NCI-H2081 treated with DMSO at 0.1 percent for 48 hours (cell line): ENCODE measurements at places on chromosomes 6 and 20.

DNA sequence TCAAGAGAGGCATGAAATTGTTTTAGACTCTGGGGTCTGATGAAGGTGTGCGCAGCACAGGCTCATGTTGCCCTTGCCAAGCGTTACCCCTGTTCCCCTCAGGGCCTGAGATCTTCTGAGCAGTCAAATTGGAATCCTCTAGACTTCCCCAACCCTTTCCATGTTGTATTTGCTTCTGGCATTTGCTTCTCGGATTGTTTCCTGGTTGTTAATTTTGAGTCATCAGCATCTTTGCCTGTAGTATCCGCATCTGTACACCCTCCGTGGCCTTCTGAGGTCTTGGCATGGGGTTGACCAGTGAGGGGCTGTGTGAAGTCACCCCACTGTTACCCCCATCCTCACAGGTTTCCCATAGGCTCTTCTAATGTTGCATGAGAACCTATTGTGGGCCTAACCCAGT, 40.9 kb downstream of the SLC24A3 start:
- DNase-seq, result no peak

GRCh38 chr6:5174244-5174643, 86.5 kb downstream of the LYRM4 start:
- DNase-seq, result no peak

- DNase-seq, result no peak
These were observed 30.1 kb downstream of the CDS2 start for GRCh38 chr20:5156675-5157448.

GRCh38 chr20:21677781-21678180, 27.7 kb upstream of the PAX1 start:
- no peak for DNase-seq

GRCh38 chr6:26025894-26026832, 61.1 kb upstream of the HFE start:
- peak; percentile 93 for DNase-seq

DNA sequence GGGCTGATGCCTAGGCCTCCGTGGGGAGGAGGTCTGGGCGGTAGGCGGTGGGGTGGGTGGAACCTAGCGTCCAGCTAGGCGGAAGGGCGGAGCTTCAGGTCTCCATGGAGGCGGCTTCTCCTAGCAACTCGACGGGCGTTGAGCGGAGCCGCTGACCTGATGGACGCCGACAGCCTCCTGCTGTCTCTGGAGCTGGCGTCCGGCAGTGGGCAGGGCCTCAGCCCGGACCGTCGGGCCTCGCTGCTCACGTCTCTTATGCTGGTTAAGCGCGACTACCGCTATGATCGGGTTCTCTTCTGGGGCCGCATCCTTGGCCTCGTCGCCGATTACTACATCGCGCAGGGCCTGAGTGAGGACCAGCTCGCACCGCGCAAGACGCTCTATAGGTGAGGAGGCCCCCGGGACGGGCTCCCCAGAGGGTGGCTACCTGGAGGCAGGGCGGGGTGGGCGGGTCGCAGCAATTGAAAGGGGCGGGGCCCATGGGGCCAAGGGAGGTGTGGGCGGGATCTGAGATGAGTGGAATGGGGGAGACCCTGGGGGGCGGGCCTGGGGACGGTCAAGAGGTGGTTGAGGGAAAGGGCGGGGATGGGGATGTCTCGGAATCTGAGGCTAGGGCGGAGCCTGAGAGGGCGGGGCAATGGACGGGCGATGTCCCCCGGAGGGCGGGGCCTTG, at the start of gene RSPH9:
RSPH9 (plus strand) TSS at position 97 of the 673 bp plus-strand sequence; CDS start at position 160, 63 bp downstream.
- DNase-seq, result no peak

DNA sequence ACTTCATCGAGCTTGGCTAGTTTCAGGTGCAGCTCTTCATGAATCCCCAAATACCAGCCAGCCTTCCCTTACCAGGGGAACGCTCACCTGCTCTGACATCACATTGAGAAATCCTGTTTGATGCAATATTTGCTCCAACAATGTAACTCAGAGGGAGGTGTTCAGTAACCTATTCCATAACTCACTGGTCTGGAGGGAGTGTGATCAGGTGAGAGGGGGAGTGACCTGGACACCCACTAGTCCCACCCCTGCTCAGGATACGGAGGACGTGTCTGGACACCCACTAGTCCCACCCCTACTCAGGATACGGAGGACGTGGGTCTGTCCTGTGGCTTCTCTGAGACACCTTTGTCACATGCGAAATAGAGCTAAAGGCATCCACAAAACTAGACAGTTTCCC, 70.3 kb downstream of the HUS1B start:
- no peak for DNase-seq

DNA sequence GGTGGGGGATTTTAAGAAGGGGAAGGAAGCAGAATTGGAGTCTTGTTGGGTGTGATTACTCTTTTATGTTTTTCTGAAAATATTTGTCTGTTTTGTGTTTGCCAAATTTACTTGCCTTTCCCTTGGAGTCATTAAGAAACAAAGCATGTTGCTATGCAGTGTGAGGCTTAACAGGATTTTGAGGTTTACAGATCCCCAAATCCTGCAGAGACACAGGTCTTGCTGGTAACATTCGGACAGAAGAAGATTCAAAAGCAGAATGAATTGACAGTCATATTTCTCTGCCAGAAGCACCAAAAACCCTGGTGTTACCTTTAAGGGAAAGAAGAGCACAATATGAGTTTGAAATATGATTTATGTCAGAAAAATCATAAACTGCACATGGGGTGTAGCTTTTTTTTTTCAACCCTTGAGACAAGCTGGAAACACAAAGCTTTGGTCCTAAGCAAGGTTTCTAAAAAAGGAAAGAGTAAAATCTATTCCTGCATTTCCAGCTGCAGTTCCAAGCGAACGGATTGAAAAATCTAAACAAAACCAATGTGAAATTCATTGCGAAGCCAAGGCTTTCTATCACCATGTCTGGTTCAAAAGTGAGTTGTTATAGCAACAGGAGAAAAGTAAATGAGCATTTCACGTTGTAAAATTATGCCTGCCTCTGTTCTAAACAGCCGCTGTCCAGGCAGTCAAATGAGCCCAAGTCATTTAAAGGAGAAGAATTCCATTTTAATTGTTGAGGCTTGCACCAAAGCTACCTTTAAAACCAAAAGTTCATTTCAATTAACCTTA, 358.9 kb upstream of the SASH1 start:
- DNase-seq, result no peak

DNA sequence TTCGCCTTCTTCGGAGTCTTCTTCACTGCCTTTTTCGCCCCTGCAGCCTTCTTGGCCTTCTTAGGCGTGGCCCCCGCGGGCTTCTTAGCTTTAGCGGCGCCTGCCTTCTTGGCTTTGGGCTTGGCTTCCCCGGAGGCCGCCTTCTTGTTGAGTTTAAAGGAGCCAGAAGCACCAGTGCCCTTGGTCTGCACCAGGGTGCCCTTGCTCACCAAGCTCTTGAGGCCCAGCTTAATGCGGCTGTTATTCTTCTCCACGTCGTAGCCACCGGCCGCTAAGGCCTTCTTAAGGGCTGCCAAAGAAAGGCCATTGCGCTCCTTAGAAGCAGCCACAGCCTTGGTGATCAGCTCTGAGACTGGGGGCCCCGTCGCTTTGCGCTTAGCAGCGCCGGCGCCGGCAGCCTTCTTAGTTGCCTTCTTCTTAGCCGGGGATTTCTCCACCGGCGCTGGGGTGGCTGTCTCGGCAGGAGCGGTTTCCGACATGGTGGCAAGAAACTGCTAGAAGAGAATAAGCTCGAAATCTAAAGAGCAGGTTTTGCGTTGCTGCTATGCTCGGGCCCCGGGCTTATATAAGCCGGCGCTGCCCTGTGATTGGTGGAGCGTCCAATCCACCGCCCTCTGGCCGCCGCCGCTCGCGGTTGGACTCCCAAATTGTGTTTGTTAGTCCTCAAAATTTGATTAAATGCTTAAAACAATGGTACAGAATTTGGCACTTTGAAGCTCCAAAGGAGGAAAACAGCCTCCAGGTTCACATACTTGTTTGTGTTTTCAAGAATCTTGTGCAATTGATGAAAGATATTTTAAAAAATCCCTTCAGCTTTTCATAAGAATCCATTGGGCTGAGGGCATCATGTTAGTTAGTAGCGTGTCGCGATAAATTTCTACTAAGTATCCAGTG, 44.9 kb downstream of the OR2B2 start:
- no peak for DNase-seq

DNA sequence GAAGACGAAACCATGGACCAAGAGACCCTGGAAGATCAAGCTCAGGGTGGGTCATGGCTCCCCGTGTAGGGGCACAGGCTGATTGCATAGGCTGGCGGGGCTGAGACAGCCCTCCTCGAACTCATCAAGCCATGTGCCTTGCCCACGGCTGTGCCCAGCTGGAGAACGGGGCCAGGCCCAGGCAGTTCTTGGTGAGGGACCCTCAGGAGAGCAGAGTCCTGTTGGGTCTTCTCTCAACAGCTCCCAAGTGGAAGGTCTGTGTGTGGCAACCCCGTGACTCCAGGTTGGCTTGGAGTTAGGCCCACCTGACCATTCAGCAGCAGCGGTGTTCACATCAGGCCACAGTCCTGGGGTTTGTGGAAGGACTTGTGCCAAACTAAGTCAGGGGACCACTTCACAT, 276.5 kb downstream of the QKI start:
- no peak for DNase-seq

GRCh38 chr6:130752267-130752666, 74.9 kb upstream of the SMLR1 start:
- DNase-seq, result no peak

DNA sequence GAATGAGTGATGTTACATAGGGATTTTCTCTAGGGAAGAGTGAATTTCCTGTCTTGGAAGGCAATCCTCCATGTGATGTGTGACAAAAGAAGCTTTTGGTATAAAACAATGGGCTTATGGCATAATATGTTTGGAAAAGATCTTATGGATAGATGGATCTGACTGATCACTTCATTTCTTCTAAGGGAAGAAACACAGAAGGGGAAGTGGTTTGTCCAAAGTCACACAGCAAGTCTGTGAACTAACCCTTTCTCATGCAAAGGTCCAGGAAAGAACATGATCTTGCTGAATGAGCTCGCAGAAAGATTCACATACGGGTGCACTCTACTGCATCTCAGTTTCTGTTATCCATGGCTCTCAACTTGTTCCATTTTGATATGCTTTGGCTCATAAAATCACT, 575.9 kb upstream of the JAG1 start:
- no peak for DNase-seq

DNA sequence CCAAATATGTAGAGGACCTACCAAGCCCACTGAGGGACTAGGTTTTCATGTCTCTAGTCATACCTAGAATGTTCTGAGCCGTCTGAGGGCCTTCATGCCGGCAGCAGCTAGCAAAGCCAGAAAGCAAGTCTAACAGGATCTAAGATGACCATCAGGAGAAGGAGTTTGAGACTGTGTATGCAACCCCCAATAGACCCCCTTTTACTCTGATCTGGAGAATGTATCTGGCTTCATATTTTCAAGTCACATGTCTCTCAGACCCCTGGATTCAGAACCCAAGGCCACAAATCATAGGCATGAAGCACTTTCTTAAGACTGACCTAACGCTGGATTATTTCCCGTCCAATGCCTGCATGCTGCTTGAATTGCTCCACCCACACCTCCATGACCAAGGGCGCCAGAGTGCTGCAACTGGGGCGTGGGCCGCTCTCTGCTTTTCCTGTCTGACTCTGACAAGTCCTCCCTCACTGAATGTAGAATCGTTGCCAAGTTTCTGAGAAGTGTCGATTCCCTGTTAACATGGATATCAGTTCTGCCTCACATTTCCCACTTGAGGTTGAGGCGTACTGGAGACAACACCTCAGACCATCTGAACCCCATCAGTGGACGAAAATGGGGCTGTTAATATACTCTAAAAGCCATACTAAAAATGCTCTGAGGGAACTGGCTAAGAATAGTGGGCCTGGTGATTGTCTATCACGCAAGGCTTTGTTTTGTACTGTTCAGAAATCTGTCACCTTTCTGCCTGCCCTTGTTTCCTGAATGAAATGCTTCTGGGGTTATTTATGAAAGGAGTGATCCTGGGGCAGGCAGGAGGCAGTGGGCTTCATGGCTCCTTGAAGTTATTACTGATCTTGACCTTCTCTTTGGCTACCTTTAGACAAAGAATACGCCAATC, 23.9 kb upstream of the ASXL1 start:
- DNase-seq, result no peak

GRCh38 chr6:16760516-16761470, at the start of gene ATXN1:
ATXN1 (minus strand) TSS chr6:16761460.
- DNase-seq, result no peak

- DNase-seq, result no peak
These were observed 18.5 kb downstream of the ATP9A start for GRCh38 chr20:51749674-51750036.

DNA sequence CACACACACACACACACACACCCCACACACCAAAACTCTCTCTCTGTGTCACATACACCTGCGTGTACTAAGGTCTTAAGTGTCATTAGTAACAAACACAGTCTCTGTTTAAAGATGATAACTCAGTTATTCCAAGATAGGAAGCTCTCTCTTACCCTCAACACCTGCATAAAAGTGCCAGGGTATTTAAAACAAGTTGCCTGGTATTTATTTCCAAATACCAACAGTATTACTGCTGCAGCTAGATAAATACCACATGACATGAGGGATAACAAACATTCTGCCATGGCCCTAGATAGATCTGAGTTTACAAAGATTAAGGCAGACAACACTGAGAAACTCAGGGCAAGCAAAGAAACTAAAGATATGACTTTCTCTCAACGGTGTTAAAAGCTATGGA, 118.5 kb downstream of the SIM1 start:
- no peak for DNase-seq

DNA sequence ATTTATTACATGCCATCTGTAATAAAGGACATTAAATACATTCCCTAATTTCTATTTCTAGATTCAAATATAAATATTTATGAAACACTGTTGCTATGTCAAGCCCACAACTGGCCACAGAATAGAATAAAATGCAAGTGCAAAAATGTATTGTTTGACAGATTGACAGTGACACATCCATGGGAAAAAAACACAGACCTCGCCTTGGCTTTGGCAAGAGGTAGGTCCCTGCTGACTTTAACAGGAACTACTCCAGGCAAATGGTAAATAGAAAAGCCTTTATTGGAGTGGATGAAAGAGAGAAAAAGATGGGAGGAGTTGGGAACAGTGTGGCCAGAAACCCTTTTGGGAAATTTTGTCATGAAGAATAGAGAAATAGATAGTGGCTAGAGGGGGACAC, 622.9 kb downstream of the UTRN start:
- no peak for DNase-seq

DNA sequence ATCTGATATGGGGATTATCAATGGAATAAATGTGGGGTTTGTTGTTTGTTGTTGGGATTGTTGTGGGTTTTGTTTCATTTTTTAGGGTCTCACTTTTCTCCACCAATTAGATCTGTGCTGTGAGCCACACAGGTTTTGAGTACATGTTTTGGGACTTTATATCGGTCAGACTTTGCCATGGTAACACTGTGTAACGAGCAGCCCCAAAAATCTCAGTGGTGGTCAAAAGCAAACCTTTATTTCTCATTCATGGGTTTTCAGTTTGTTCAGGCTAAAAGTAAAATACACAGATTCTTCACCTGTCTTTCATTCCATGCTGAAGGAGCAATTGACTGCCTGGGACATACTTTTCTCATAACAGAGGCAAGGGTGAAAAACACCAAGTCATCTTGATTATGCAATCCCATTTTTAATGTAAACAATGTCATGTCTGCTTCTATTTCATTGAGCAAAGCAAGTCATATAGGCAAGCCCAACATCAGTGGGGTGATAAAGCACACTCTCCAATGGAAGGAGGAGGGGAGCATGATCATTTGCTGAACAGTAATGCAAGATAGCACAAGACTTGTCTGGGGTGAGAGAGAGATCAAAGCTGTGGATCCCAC, 101.1 kb upstream of the PLCB4 start:
- DNase-seq, result no peak

- DNase-seq, result no peak
These were observed 652.1 kb downstream of the CBLN4 start for GRCh38 chr20:55353206-55353605.

GRCh38 chr6:130843575-130844320, 16.5 kb downstream of the SMLR1 start:
- DNase-seq, result no peak
